ENCODE measurements at places on chromosomes 4 and X.

DNA sequence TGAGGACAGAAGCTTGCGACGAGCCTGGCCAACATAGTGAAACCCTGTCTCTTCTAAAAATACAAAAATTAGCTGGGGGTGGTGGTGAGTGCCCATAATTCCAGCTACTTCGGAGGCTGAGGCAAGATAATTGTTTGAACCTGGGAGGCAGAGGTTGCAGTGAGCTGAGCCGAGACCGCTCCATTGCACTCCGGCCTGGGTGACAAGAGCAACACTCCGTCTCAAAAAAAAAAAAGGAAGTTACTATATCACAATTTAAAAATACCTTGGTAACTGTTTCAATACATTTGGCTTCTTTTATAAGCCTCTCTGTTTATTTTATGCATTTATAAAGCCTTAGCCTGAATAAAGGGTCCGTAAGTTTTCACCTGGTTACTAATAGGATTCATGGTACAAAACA lies 46.6 kb upstream of the CHRNA9 start:
- DNase-seq: no peak

- DNase-seq: no peak
These were observed 292.5 kb downstream of the USP46 start for GRCh38 chr4:52366621-52367020.

DNA sequence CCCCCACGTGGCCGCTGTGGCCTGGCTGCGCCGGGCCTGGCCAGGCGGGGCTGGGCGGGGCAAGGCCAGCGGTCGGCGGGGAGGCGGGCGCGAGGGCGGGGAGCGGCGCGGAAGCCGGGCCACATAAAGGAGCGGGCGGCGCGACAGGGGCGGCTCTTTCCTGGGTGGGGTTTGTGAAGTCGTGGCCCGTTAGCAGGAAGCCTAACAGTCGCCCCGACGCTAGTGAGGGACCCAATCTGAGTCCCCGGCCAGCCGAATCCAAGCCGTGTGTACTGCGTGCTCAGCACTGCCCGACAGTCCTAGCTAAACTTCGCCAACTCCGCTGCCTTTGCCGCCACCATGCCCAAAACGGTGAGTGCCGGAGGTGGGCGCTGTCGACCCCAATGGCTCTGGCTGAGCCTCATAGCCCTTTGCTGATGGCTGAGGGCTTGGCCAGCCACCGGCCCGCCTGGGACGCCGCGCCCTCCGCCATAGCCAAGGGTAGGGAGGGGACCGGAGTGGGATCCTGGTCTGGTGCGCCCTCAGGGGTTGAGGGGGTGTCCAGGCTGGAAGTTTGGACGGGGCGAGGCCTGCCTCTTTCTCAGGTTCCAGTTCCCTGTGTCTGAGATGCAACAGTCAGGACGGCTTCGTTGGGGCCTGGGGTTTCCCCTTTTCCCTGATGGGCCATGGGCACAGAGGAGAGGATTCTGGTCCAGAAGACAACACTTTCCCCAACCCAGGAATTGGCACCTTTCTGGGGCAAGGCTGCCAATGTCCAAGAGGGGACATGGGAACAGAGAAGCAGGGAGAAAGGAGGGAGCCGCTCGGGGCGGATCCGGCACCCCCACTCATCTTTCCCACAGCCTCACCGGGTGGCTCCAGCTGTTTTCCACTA lies at the start of gene MSN:
Gene MSN, plus strand, starts transcription at position 152 of the 874 bp plus-strand sequence. Its CDS starts 188 bp downstream, at position 340.
- DNase-seq: peak; percentile 61

DNA sequence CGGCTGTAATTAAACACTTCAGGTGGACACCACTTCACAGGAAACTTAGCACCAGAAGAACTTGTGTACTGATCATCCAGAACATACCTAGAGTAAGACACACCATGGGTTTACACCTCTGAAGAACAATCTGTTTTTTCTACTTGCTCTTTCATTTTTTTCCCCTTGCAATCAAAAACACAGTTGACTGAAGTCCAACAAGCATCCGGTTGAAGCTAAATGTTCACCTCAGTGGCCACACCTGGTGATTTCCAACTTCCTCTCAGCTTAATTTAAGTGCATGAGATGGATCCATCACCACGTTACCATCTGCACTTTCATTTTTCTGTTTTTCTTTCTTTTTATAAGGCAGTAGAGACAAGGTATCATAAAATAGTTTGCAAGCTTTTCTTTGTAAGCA lies 4.9 kb upstream of the TXK start:
- DNase-seq: no peak

DNA sequence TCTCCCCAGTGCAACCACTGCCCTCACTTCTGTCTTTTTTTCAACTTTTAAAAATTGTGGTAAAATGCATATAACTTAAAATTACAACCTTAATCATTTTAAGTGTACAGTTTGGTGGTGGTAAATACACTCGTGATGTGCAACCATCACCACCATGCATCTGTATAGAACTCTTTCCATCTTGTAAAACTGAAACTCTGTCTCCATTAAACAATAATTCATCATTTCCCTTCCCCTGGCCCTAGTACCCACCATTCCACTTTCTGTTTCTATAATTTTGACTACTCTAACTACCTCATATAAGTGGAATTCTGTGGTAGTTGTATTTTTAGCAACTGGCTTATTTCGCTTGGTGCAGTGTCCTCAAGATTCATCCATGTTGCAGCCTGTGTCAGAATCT lies 6.8 kb upstream of the CTBP1 start:
- DNase-seq: no peak

- no peak for DNase-seq
These were observed 1250.4 kb downstream of the PCDH18 start for GRCh38 chr4:136281889-136282288.

- DNase-seq: no peak
These were observed 238.8 kb downstream of the OR13H1 start for GRCh38 chrX:131782646-131783045.

GRCh38 chr4:71830497-71831190 lies 46.8 kb upstream of the GC start:
- DNase-seq: no peak

DNA sequence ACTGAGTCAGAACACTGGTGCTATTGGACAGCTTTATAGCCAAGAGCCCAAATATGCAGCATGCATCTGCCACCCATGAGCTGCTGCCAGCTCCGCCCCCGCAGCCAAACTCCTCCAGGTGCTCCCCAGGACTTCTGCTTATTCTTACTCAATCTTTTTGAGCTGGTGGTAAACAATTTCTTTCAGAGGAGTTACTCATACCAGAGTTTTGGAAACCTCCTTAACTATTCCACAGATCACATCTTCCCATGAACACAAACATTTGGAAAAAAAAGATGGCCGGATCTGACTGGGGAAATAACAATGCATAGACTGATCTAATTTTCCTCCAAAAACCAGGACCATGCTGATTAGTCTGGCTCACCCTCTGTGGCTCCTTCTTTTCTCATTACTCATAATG lies 399.9 kb downstream of the GPM6A start:
- DNase-seq: peak; percentile 91

Measured in posterior cingulate gyrus (tissue), 11 donors.